ENCODE measurements at places on chromosomes 7 and 10. TPM values are rescaled to one million over a fixed set of nuclear protein-coding genes. Genes with fewer than 3 reads are reported as not detected.

DNA sequence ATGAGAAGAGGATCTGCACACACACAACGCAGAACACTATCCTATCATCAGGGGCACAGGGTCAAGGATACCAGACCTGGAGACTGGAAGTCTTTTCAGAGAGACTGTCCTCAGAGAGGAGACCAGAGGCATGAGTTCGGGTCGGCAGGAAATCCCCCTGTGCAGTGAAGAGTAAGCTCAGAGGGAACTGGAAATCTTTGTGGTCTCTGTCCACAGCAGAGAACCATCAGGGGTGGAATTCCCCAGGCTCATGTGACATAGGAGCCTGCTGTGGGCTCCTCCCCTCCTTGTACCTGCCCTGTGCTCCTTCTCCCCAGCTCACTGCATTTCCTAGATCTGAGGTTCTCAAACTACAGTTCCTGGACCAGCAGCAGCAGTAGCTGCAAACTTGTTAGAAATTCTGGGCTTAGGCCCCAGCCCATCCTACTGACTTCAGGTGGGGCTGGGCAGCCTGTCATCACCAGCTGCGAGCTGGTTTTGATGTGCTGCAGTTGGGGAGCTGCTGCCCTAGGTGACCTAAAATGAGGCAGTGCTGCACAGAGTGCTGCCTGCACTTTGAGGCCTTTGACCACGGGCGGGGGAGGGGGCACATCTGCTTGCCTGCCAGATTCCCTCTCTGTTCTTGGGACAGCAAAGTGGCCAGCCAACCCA lies 2.4 kb downstream of the ZMIZ2 start:
- DNase-seq, result no peak

DNA sequence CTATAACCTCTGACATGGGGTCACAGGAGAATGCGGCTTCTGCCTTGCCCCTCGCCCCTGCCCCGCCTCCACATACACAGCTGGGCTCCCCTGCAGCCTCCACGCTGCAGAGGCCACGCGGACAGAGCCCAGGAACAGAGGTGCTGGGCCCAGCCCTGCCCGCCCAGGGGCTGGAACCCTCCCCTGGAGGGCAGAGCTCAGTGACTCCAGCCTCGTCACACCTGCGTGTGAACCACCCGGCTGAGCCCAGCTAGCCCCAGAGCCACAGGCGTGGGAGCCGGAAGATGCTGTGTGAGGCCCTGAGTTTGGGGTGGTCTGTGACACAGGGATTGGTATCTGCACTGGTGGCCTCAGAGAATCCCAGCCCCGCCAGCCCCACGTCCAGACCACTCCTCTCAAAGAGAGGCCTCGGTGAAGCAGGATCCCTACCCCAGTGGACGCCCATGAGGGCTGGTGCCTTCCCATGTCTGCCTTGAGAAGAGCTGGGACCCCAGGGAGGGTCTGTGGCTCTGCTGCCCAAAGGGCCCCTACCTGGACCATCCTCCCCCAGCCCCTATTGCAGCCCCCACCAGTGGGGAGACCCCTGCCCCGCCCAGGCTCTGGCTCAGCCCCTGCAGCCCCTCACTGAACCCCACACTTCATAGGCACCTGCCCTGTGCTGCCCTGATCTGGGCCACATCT lies 8.1 kb upstream of the ADAP1 start:
- no peak for DNase-seq

GRCh38 chr7:44572771-44573170 lies 937 bp downstream of the DDX56 start:
- DNase-seq, result no peak

DNA sequence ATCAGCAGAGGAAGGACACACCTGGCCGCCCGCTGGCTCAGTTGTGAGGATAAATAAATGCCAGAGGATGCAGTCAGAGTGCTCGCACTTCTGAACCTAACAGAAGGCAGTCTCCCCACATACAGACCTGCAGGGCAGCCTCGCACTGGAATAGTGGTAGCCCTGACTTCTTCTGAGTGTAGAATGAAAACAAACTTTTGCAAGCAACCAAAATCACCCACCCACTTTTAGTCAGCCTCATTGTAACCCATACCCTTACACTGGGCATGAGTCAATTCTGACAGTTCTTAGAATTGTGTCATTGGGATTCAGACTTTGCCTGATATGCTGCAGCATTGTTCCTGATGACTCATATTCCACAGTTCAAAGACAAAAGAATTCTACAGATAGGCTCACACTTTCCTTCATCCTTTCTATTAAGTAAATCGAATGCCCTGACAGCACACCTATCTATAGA lies 167.0 kb upstream of the CDK1 start:
- DNase-seq, result peak; percentile 66

- no peak for DNase-seq
Measured at GRCh38 chr10:96360766-96361165, 2.0 kb upstream of the OPALIN start.

- no peak for DNase-seq
Measured at GRCh38 chr7:104366390-104366789, 38.0 kb downstream of the LHFPL3 start.

GRCh38 chr10:129207297-129207696 lies 259.7 kb upstream of the MGMT start:
- no peak for DNase-seq

DNA sequence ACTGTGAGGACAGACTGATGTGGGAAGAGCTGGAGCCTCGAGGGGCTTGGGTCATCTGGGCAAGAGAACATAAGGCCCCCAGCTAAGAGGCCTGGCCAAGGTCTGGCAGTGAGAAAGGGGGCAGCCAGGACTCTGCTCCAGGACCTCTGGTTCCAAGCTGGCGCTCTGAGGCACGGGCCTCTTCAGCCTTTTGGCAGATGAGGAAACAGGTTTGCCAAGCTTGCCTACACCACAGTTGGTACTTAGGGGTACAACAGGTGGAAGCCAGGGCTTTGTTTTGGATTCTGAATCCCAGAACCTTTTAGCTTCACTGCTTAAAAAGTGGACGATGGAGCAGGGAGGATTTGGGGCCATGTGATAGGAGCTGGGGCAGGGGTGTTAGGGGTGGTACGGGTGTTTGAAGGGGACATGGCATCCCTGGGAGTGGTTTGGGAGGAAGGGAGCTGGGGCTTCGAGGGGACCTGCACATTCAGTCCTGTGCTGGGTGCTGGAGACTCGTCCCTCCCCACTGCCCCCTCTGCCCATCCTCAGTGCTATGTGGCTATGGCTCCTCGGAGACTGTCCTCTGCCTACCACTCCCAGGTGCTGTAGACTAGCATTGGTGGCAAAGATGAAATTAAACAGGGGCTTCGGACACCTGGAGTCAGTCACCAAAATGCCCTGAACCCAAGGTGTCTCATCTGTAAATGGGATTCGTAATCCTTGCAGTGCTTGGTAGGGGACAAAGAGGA lies 30.3 kb downstream of the ZNF775 start:
- DNase-seq, result no peak

DNA sequence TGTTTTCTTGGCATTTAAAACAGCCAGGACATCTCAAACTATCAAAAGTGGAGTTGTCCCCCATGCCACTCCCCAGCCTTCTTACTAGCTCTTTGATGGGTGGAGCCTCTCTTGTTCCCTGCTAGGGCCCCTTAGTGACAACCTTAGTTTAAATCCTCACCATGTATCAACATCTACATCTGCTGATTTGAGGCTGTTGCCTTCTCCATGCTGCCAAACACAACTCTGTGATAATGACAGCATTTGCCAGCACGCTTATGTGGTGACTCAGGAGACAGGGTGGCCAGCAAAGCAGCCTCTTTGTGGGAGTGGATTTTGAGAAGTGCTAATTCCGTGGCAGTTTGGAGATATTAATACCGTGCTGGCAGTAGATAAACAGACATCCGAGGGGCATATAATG lies 145.4 kb downstream of the LRRC4 start:
- DNase-seq, result peak; percentile 58

MMP21 gene
- total RNA-seq, result 0.22 TPM

CALHM2 gene
- total RNA-seq, result 12.2 TPM

DYNC1I1 gene
- 3.9 TPM for total RNA-seq
